Left lobe of liver (tissue), 2 donors: ENCODE measurements at places on chromosomes 3 and 15. TPM values are rescaled to one million over a fixed set of nuclear protein-coding genes. Genes with fewer than 3 reads are reported as not detected.

DNA sequence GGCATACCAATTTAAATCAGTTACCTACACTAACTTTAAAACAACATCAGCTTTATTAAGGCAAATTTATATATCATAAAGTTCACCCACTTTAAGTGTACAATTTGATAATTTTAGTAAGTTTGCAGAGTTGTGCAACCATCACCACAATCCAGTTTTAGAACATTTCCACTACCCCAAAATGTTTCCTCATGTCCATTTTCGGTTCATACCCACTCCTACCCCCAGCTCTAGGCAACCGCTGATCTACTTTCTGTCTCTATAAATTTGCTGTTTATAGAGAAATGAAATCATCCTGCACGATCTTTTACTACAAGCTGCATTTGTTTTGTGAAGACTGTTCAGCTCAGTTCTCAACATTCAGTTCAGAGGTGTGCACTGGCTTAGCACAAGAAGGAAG lies 31.5 kb upstream of the FAM81A start:
- DNase-seq: no peak

Gene ADIPOQ
- total RNA-seq: not detected

- no peak for DNase-seq
These were observed 1.0 kb downstream of the PAK2 start for GRCh38 chr3:196740481-196741248.

Gene DHFR2
- 4.1 TPM for total RNA-seq

GRCh38 chr3:34569437-34569836 lies 771.0 kb downstream of the PDCD6IP start:
- DNase-seq: no peak

Gene DISP2
- total RNA-seq: 0.25 TPM

DNA sequence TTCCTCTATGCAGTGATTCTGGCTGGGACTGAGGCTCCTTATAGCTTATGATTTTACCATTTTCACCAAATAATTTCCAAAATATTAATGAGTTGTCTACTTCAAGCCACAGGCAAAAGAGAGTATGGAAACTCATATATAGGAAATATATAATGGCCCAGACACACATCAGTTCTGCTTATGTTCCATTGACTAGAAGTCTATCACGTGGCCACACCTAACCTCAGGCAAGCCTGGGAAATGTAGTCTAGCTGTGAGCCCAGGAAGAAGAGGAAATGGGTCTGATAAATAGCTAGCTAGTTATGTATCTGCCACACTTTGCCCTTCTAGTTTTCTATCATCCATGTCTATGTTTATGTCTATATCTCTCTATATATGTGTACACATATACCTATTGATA lies 195.1 kb downstream of the OTOL1 start:
- DNase-seq: no peak

DNA sequence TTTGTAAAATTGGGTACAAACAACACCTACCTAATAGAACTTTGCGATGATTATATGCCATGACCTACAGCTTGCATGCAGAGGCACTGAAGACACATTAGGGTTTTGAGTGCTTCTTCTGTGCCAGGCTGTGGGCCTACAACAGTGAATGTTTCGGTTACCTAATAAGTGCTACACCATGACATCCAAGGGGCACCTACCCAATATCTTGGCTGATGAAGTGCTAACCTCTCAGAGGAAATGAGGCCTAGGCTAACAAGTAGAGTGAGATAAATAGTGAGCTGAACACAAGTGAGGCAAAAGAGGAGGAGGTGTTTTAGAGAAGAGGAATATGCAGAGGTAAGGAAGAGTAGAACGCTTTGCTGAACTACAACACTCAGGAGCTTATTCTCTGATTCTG lies 12.2 kb upstream of the RASGRP1 start:
- DNase-seq: no peak

Gene LIPH
- total RNA-seq: 0.58 TPM

DNA sequence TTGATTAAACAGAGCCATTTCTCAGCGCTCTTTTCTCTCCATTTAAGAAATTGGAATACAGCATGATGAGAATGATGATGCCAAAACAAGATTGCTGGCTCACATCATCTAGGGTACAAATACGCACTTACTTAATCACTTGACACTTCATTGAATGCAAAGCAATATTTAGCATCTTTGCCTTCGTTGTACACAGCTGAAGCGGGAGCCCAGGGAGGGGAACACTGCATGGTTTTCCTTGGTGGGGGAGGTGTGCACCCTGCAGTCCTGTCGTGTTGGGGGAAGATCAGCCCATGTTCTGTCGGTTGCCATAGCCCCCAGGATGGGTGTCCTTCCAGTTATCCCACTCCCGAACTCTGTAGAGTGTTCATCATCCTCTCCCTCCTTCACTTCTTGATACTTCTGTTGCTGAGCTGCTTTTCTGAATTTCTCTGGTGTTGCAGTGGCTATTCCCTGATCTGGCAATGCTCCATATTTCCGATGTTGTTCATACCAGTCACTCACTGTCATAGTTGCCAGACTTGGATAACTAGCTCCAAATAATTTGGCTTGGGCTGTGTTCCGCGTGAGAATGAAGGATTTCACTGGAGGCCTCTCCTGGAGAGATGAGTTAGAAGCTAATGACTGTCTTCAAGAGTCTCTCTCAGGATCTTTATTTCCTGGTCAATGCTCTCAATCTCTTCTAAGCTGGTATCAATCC lies 50.1 kb upstream of the DYNC1LI1 start:
- DNase-seq: no peak
